Heart left ventricle (tissue), 16 donors: ENCODE measurements at places on chromosomes 7 and 10.

DNA sequence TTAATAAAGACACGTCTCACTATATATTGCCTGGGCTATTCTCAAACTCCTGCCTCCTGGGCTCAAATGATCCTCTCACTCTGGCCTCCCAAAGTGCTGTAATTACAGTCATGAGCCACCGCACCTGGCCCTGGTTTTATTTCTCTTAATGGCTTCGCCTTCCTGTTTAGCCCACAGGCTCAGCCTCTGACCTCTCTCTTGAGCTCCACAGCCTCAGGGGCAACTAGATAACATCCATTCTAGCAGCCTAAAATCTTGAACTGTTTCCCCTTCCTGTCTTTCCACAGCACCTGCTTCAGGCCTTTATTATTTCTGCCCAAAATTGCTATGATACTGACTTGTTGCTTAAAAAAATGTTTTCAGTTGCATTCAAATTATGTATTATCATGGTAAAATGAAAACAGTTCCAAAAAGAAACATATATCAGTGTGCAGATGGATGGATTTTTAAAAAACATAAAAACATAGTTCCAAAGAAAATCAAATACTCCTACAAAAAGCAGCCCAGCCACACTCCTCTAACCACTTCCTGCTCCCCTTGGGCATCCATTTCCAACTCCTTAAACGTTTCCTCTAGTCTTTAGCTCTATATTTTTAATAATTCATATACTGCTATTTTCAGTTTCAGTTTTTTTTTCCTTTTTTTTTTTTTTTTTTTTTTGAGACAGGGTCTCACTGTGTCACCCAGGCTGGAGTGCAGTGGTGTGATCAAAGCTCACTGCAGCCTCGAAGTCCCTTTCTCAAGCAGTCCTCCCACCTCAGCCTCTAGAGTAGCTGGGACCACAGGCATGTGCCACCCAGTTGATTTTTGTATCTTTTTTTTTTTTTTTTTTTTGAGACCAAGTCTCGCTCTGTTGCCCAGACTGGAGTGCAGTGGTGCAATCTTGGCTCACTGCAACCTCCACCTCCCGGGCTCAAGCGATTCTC lies 5.1 kb upstream of the BAZ1B start:
- no peak for DNase-seq

GRCh38 chr10:89256962-89257361 lies 5.4 kb upstream of the LIPA start:
- DNase-seq: no peak

DNA sequence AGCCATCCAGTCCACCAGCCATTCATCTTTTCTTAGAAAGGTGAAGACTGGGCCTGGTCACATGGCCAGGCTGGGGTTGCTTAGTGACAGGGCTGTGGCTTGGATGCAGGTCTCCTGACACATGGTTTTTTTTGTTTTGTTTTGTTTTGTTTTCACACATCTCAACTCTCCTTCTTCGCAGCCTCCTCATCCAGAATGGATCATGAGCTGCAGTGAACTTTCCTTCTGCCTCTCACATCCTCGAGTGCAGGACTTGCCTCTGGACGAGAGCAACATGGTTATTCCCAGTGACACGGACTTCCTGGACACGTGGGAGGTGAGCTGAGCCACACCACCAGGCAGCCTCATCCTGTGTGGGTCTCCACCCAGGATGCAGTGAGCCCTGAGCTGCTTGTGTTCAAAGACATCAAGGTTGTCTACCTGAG lies 9.5 kb downstream of the AKR1E2 start:
- no peak for DNase-seq

GRCh38 chr7:127382301-127383085 lies 10.0 kb downstream of the ZNF800 start:
- no peak for DNase-seq

- DNase-seq: no peak
Measured at GRCh38 chr10:98223874-98224273, 44.1 kb downstream of the LOXL4 start.

DNA sequence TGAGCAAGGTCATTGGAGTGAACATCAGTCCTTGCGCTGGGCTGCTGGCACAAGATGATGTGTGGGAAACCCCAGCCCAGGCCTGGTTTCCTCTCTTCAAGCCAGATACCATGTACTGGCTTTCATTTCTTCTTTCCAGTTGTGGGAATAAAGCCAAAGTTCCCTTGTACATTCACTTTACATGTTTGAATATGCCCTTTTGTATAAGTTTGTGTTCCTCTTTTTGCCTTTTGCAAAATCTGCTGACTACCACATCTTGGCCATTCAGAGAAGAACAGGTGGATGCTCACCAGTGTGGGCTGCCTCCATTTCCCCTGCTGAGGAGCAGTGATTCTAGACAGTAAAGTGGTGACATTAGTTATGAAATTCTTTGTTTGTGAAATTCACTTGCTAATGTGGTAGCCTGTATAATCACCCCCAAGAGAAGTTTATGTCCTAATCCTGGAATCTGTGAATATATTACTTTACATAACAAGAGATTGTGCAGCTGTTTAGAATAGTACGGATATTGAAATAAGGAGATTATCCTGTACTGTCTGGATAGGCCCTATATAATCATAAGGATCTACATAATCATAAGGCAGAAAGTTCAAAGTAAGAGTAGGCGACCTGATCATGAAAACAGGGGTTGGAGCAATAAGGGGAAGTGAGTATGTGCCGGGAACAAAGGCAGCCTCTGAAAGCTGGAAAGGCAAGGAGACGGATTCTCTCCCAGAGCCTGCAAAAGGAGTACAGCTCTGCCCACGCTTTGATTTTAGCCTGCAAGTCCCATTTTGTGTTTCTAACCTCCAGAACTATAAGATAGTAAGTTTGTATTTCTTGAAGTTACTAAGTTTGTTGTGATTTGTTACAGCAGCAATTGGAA lies 18.8 kb upstream of the AOAH start:
- peak; percentile 37 for DNase-seq

DNA sequence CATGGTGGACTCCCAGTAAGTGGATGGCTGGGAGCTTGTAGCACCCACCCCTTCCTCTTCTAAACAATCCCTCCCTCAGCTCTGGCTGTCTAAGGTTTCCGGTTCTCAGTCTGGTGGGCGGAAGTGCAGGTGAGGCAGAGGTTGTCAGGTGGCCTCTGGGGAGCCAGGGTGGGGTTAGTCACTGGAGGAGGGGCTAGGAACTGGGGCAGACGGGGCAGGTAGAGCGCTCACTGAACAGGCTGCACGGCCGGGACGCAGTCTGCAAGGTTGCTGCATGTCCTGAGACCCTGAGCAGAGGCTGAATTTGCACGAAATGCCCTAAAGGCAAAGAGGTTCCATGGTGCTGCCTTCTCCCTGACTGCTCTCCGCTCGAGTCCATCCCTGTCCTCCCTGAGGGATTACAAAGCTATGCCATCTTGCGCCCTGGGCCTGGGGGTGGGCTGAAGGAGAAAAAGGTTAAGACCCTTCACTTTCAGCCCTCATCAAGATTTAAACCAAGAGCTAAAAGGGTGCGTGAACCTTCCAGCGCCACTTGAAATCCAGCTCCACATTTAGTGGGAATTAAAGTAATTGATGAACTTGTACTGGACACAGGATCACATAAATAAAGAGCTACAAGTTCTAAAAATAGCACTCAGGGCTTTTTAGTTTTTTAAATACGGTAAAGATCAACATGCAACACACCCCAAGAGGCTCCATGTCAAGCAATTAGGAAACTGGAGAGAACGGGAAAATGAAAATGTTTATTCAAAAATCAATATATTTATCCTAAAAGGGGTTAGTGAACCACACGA lies 62.3 kb upstream of the CTBP2 start:
- no peak for DNase-seq

- DNase-seq: no peak
Measured at GRCh38 chr7:2924866-2925840, 81.0 kb upstream of the GNA12 start.

- no peak for DNase-seq
Measured at GRCh38 chr10:96387601-96388000, 28.8 kb upstream of the OPALIN start.

DNA sequence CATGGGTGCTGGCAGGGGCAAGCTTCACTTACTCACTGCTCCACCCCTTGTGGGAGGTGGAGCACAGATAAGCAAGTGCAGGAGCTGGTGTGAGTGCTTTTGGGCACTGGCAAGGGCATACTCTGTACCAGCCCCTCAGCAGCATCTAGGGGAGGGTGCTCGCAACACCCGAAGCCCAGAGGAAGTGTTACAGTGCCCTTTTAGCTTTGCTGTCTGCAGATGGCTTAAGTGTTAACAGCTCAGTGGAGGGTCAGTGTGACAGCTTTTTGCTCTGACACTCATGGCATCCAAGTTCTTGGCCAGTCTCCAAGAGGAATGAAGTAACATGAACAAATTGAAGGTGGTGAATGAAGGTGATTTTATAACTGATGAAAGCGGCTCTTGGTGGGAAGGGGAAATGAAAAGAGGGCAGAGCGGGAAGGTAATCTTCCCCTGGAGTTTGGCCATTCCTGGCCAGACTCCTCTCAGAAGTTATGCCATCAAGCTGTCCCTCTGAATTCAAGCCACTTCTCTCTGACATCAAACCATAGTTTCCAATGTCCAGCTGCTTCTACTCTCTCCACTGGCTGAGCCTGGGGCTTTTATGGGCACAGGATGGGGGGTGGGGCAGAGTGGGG lies 862.5 kb downstream of the KCNMA1 start:
- peak; percentile 64 for DNase-seq

- no peak for DNase-seq
Measured at GRCh38 chr10:24848195-24848594, 104.2 kb downstream of the PRTFDC1 start.

- no peak for DNase-seq
Measured at GRCh38 chr10:36048236-36048635, 406.1 kb upstream of the FZD8 start.

GRCh38 chr10:73263693-73264347 lies 11.4 kb upstream of the MRPS16 start:
- no peak for DNase-seq

GRCh38 chr7:37070471-37070870 lies 346.2 kb upstream of the AOAH start:
- no peak for DNase-seq

- DNase-seq: peak; percentile 28
Measured at GRCh38 chr7:99860281-99861127, 16.3 kb downstream of the OR2AE1 start.

GRCh38 chr7:30710669-30711068 lies 28.4 kb upstream of the CRHR2 start:
- DNase-seq: no peak

DNA sequence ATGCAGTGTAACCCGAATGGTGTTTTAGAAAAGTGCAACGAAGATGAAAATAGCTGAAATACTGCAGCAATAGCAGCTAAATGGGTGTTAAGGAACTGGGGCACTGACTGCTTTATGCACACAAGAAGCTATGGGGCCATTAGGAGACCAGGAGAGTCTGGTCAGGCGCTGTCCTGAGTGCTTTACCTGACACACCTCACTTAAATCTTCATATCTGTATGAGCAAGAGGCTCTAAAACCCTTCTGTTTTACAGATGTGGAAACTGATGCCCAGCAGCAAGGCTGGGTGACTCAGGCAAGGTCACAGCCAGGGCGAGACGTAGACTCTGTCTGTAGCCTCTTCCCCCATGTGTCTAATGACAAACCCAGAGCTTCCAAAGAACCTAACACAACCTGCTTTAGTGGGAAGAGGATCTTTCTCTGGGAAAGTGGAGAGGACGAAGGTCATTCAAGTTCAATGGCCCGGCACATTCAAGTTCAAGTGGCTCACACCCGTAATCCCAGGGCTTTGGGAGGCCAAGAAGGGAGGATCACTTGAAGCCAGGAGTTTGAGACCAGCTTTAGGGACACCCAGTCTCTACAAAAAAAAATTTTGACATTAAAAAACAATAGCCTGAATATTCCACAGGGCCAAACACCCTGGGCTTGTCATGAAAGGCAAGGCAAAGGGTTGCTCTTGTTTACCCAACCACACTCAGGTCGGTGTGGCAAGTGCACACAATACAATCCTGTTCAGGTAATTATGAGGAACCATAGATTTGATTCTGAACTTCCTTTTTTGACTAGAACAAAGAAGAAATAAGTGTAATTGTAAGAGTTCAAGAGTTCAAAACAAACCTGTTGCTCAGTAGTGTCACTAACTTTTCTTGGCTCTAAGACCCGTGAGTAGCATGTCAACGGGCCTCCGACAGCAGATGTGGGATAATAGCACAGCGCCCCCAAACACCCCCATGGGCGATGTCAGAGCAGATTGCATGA lies 53.7 kb upstream of the KLF6 start:
- DNase-seq: no peak

DNA sequence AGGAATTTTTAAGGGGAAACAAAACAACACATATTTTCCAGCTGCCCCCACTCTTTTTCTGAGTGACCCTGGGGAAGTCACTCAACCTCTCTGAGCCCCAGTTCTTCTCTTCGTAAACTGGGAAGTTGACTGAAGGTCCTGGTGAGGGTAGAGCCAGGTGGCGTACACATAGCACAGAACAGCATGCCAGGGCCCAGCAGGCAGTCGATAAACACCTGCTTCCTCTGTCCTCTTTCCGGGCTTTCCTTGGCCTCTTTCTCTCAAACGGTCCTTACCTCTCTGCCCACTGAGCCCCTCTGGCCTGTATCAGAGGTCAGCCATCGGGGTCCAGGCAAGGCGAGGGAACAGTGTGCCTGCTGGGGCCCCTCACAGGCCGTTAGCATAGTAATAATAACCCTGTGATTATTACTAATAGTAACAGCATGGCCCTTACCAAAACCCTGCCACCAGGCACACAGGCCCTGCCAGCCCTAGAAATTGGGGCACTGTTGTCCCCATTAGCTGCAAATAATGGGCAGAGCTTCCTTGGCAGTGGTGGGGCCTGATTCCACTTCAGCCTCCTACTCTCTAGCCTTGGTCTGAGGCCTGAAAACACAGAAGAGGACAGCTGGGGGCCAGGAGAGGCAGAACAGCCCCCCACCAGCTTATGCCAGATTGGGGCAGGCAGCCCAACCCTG lies 37.3 kb upstream of the SLC29A3 start:
- no peak for DNase-seq

DNA sequence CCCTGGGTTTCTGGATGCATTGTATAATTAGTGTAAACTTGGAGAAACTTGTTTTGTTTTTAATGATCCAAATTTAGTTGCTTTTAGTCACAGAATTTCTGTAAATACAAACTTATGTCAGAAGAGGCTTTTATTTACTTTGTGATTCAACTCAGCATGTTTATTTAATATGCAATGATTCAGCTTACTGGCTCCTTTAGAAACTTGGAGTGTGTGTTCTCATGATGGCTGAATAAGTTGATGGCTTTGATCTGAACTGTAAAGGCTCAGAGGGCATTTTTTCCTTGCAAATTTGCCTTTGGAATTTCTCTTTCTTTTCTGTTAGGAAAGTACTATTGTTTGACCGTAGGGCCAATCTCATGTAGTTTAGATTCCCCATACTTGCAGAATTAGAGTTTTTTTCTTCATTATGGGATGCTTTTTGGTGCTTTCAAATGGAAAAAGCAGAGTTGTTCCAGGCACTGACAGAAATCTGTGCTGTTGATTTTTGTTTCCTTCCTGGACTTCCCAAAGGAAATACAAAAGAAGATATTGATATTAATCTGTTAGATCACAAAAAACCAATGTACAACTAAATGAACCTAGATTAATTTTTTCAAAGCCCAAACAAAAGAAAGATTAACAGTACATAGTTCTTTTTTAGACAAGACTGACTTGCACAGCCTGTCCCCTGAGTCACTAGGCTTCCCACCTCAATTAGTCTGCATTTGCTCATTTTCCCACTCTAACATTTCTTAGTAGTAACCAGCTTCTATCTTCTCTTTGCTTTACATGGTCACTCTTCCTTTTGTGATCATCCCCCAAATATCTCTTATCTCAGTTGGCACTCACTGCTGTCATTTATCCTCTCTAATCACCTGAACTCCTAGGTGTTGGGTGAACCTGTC lies 96.8 kb upstream of the AGR3 start:
- no peak for DNase-seq
